ENCODE measurements at places on chromosomes 1 and 21.

- no peak for DNase-seq
Measured at GRCh38 chr1:238099871-238100270, 209.1 kb upstream of the ZP4 start.

DNA sequence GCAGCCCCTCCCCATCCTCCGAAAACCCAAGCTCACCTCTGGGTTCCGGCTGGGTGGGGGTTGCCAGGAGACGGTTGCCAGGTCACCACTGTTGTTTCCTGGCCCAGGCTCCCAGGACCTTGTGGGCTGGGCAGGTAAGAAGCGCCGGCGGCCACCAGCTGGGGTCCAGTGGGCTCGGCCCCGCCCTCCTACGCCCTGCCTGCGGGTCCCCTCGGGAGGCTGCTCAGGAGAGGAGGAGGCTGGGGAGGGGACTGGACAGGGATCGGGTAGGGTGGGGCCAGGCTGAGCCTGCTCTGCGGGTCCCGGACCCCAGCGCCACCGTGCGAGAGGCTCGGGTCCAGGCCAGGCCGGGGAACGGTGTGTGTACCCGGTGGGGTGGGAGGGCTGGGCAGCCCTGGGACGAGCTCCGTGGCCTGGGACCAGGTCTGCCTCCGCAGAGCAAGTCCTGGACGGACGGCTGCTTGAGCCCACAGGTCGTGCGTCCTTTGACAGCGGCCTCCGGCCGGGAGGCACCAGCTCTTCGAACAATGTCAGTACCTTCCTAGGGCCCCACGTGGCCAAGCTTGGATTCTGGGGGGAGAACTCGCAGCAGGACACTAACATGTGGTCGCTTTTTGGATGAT is at the start of gene TTLL10:
Gene TTLL10, plus strand, starts transcription at position 88 of the 623 bp plus-strand sequence. CDS start 5,336 bp downstream, outside the sequence.
- no peak for DNase-seq

GRCh38 chr21:14382486-14382834 is 486 bp downstream of the HSPA13 start:
- no peak for DNase-seq

GRCh38 chr1:29344336-29344735 is 108.0 kb downstream of the PTPRU start:
- DNase-seq, result no peak

DNA sequence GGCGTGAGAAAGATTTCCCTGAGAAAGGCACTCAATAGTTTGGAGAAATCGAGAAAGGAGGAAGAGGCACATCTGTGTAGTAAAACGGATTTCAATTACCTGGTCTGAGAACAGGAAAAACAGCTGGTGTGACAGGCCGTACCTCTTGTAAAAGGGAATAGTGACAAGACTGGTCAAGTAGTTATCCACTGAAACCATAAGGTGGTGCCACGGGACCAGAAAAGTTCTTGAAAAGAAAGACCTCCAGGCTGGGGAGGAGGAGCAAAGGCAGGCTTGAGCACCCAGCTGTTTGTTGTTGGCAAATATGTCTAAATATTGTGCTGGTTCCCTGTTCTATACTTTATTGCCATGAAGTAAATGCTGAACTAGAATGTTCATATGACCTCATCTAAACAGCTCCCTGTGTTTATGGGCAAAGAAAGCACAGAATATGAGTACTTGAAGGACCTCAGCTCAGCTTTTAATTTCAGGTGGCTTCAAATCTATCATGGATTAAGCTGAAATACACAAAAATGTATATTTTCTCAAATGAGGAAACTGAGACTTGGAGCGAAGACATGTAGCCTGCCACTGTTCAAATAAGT is 4.0 kb downstream of the HAO2 start:
- peak; percentile 83 for DNase-seq
